T-cell (primary cell): ENCODE measurements at places on chromosomes 1 and 21. TPM values are rescaled to one million over a fixed set of nuclear protein-coding genes. Genes with fewer than 3 reads are reported as not detected.

NTMT2 gene
- not detected for total RNA-seq

HCN3 gene
- total RNA-seq = 4.1 TPM

- DNase-seq = no peak
Measured at GRCh38 chr21:16241016-16241415, 511.2 kb downstream of the USP25 start.

GRCh38 chr1:163273766-163274441 lies 47.9 kb upstream of the NUF2 start:
- no peak for DNase-seq

- DNase-seq = no peak
Measured at GRCh38 chr1:25505656-25506385, 37.6 kb upstream of the LDLRAP1 start.

DNA sequence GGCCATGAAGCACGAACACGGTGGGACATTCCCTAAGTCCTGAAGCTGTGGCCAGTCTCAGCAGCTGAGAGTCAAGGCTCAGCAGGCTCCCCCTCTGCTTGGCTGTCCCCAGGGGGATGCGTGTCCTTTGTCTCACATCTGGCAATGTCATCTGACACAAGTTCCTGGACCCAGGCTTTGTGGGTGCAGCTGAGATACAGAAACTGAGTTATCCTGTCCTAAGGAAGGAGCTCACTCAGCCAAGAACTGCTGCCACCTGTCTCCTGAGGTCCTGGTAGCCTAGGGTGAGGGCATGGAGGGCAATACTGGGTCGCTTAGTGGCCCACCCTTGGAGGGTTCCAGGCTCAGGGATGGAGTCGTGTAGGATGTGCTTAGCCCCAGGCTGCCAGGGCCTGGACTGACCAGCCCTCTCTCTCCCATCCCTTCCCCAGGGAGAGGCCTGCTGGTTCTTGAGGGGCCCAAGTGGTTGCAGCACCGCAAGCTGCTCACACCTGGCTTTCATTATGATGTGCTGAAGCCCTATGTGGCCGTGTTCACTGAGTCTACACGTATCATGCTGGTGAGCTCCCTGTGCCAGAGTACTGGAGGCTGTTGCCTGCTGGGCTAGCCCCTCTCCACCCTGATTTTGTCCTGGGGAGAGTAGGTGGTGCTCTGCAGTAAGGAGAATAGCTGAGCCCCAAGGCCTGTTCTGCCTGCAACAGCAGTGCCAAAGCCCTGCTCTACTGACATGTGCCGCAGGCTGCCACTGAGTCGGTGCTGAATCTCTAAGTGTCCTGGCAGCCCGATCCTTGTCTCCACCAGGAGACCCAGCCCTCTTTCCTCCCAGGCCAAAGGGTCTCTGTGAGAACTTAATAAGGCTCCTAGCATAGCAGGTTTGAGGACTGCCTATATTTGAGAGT lies 13.5 kb downstream of the CYP4B1 start:
- no peak for DNase-seq

DNA sequence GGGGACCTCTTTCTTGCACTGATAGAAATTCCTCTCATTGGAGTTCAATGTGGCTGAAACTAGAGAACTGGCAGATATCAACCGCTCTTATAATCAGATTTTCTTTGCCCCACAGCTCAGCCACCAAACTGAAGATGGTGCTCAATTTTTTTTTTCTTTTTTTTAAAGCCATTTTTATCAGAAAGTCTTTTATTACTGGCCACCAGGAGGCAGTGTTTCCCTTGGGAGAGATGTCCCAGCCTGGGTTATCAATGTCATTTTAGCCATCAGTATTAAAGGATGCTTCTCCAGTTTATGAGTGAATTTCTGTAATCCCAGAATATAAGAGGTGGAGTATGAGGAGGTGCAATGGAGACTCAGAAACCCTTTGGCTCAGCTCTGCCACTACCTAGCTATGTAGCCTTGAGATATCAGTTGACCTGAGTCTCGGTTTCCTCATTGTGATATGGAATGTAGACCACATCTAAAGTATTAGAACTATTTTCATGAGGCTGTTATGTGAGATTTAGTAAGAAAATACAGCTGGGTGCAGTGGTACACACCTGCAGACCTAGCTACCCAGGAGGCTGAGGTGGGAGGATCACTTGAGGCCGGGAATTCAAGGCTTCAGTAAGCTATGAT lies 27.6 kb downstream of the CD244 start:
- DNase-seq = peak; percentile 37

DNA sequence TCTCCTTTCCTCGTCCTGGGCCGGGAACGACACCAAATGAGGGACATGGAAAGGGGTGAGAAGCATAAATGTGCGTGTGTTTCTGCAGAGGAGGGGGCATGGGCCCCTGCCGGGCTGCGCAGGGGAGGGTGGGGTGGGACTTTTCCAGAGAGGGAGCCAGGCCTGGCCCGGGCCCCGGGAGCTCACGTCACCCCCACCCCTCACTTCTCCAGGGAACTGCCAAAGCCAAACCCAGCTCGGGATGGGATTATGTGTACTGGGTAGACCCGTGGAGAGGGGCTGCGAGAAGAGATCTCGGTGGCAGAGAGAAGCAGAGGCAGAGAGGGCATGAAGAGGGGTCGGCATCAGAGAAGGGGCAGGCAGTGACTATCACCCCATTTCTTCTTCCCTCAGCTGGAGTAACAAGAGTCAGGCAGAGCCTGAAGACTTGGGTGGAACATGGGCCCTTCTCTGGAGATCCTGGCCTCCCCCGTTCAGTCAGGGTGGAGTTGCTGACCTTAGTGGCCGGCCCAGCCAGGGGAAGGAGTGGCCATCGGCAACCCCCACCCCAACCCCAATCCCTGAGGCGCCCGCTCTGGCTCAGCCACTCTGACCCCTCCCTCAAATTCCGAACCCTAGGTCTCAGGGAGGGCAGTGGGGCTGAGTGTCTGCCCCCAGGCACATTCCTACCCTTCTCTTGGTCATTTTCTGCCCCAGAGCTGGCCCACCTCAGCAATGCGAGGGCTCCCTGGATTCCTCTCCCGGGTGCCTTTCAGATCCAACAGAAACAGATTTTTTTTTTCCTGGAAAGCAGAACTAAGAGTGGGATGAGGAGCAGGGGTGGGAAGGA lies 1.2 kb downstream of the ADAMTSL4 start:
- DNase-seq = no peak

GRCh38 chr1:59342801-59343575 lies 46.1 kb downstream of the FGGY start:
- DNase-seq = no peak

DNA sequence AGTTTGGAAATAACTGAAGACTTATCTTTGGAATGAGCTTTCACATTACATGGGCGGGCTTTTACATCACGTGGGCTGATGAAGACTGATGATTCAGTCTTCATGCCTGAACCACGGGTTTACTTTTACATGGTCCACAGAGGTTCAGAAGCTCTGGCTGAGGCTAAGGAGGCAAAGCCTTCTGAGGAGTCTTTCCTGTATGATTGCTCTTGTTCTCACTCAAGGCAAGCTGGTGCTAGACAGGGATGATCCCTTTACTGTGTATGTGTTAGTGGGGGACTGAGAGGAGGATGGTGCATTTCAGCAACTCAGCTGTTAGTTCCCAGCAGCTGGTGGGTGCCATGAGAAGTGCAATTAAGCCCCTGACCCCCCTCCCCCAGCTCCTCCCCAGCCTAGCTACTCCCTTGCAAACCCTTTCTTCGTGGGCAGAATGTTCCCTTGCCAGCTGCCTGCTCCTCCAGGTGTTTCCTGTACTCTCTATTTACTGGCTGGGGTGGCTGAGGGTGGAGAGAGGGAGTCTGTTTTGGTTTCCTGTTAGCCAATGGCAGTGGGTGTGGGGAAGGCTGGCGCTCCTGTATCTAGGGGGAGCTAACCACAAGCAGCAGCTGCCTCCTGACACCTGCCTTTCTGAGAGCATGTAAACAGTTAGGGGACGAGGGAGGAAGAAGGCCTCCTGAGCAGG lies 15.4 kb downstream of the BTG2 start:
- DNase-seq = peak; percentile 80

- no peak for DNase-seq
Measured at GRCh38 chr1:4149831-4150230, 249.8 kb upstream of the C1orf174 start.

DNASE2B gene
- total RNA-seq = not detected

DNA sequence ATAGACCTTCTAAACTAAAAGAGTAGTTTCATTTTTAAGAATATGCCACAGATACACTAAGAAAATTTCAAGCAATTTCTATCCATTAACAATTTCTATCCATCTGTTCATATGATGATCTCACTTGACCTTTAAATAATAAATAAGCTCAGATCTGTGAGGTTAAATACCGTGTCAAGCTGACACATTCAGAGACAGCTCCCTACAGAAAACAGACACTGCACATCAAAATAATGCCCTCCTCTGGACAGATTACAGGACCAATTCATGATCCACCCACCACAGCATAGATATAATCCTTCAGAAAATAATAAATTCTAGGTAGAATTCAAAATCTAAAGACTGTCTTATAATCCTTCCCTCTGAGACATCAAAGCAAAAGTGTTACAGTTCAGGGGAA lies 49.4 kb upstream of the SEC16B start:
- no peak for DNase-seq

- DNase-seq = no peak
Measured at GRCh38 chr1:153944005-153944826, 2.3 kb downstream of the DENND4B start.

LIN9 gene
- 7.3 TPM for total RNA-seq

DNA sequence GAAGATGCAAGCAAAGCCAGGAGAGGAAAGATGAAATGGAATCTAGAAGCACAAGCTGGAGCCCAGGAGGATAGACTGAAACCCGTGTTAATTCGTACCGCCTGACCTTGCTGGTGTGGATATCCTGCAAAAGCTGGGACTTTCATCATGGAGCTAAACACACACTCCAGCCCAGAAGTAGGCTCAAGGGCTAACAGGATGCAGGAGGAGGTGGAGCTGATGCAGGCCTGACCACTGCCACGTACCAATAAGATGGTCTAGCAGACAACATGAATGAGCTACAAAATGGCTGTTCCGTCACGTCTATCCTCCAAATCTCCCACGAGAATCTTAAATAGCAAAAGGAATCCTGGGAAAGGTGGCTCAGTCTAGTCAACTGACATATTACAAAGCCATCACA lies 270.3 kb downstream of the SDCCAG8 start:
- DNase-seq = no peak

SELENBP1 gene
- 1.2 TPM for total RNA-seq

KCNE2 gene
- 0.25 TPM for total RNA-seq

DNA sequence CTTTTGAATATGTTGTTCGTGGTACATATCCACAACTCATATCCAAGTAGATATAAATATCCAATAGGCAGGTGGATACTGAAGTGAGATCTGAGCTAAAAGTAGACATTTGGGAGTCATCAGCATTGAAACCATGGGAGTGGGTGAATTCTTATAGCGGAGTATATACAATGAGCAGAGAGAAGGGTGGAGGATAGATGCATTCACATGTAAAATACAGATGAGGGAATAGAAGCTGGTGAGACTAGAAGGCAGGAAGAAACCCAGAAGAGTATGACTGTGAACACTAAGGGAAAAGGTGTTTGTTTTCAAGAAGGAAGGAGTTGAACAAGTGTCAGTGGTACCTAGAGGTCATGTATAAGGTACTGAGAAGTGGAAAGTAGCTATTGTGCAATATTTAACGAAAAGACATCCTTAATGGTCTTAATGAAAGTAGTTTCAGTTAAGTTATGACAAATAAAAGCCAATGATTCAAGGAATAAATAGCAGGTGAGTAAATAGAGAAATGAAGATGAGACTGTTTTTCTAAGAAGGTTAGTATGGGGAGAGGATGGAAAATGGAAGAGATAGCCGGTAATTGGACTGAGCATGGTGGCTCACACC lies 181.6 kb upstream of the CACYBP start:
- DNase-seq = no peak

MYOC gene
- total RNA-seq = not detected

GRCh38 chr1:31501505-31501904 lies 74.8 kb upstream of the TINAGL1 start:
- DNase-seq = no peak
